ENCODE measurements at places on chromosomes 12 and 14.

DNA sequence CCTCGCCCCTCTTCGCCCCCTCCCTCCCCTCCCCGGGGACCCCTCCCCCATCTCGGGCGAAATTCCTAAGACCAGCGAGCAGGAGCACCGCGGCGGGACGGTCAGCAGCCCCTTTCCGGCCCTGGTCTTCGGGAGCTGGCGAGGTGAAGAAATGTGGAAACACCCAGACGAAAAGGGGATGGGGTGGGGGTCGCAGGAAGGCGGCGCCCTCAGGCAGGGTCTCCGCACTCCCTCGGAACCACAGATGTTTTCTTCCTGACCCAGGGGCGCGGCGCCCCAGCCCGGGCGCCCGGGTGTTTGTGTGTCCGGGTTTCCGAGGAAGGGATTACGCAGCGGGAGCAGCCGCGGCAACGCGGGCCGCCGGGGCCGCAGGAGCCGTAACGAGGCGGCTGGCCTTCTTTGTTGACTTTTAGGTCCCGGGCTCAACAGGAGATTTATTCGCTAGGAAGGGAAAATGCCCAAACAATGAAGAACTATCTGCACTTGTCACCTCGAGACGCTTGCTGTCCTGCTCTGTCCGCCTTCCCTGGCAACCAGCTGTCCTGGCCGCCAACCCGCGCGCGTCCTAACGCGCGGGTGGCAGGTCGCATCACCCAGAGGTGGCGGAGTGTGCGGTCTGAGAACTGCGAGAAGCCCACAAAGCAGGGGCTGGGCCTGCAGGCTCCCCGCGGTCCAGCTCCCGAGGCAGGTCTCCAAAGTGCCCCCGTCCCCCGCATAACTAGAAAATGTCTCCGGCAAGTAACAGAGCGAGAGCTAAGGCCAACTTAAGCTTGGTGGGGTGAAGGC is 7.0 kb downstream of the FOXA1 start:
- no peak for DNase-seq

- no peak for DNase-seq
These were observed 7.3 kb downstream of the IL31 start for GRCh38 chr12:122166422-122167349.

DNA sequence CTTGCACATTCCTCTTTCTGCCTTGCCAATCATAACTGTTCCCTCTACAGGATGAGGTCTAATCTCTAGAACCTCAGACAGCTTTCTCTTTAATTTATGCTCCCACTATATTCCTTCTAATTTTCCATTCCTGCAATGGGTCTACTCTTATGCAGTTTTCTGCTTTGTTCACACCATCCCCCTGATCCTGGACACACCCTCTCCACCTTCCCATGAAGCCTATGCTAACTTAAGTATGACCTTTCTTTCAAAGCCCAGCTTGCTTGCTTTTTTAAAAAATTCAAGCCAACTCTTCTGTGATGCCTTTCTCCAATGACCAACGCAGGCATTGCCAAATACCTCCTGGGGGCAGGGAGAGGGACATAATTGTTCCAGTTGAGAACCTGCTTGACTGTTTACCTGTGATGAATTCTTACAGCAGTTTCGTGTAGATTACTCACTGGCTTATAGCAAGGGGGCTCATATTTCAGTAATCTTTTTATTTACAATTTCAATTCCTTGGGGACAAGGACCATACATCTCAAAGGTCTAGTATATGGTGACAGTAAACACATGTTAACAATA is 7.8 kb downstream of the SLC38A1 start:
- DNase-seq = no peak

DNA sequence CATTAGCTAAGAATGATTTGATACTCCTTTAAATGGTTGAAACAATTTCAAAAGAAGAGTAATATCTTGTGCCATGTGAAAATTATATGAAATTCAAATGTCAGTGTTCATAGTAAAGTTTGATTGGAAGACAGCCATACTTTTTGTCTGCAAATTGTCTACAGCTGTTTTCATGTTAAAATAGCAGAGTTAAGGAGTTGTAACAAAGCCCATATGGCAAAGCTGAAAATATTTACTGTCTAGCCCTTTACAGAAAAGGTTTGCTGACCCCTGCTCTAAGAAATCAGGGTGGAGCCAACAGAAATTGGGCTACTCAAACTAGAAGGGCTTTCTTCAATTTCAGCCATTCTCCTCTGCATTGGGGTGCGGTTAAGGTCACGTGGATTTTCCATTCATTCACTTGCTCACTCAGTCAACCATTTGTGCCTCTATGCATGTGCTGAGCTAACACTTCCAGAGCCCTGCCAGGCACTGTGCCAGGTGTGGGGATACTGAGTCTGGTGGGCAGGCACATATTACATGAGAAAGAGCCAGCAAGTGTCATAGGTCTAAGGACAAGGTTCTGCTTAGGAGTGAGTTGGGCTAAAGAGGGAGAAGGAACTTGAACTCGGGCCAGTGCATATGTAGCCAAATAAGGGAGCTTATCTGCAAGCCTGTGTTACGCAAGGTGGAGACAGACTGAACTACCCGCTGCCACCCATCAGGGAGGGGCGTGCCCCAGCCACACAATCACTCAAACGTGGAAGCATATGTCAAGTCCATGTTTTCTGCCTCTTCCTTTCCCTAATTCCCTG is 139.8 kb upstream of the NOS1 start:
- no peak for DNase-seq

DNA sequence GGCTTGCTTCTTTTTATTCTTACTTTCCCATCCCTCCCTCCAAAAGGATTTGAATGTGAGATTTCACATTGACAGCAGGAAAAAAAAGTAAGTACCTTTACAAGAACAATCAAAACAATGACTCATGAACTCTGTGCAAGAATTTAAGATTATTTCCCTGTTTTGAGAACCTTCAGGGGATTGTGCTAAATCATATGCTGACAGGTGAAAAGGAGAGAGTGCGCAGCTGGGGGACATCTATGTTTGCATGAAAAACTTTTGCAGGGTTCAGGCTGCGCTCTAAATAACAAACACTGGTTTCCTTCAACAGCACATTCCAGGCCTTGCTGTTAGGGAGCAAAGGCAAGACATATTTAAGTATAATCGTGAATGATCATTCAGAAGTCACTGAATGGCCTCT is 27.3 kb downstream of the RERG start:
- no peak for DNase-seq
